ENCODE measurements at places on chromosomes 1 and 21.
A peak's percentile ranks its signal among the peaks of the same experiment; 100 is the strongest.

DNA sequence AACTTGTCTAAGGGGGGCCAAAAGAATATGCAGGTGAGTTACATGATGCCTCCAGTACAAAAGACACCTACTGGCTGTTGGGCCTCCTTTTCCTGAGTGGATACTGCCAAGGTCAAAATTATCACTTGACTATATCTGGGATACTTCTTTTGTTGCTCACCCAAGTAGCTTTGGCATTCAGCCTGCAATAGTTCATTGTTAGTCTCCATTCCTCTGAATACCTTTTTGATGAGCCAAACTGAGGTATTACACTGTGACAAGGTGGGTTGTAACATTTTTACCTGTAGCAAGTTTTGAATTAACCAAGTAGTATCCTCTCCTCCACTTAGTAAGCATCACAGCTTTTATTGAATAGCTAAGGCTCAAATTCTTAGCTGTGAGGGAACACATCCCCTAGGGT, 408.0 kb downstream of the LRRIQ3 start:
- DNase-seq, result no peak

DNA sequence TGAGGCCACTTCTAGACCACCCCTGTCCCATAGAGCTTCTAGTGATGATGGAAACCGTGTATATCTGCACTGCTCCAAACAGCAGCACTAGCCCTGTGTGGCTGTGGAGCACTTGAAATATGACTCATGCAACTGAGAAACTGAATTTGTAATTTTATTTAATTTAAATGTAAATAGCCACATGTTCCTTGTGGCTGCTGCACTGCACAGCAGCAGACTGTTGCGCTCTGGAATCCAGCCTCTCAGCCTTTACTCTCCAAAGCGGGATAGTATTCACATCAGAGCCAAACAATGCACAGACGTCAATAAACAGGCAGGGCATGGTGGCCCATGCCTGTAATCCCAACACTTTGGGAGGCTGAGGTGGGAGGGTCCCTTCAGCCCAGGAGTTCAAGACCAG, 12.0 kb downstream of the CAPN2 start:
- DNase-seq, result no peak

DNA sequence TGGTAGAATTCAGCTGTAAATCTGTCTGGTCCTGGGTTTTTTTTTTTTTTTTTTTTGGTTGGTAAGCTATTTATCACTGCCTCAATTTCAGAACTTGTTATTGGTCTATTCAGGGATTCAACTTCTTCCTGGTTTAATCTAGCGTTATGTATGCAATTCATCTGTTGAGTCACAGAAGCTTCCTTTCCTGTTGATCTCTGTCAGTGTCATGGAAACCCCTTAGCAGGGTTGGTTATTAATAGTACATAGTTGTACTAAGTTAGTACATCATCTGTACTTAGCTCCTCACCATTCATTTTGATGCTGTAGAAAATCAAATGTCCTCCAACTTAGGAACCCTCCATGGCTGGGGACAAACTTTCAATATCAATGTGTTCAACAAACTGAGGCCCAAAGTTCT, 51.0 kb upstream of the BARHL2 start:
- DNase-seq, result no peak

- no peak for DNase-seq
Observed at GRCh38 chr1:38063616-38064015, 17.0 kb upstream of the POU3F1 start.

DNA sequence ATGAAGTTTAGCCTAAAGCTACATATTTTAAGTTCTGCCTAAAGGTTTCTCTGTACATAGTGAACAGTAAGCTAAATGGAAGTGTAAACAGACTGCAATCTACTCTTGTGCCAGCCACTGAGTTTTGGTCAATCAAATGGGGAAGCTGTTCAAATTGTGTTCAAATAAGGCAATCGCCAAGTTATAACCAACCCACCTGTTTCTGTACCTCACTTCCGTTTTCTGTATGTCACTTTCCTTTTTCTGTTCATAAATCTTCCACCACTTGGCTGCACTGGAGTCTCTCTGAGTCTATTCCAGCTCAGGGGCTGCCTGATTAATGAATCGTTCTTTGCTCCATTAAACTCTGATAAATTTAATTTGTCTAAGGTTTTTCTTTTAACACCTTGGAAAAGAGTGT, 10.8 kb upstream of the THEM4 start:
- peak; percentile 74 for DNase-seq

GRCh38 chr21:44425895-44426662, 29.2 kb upstream of the LRRC3 start:
- no peak for DNase-seq

- no peak for DNase-seq
Observed at GRCh38 chr1:29271724-29272123, 35.4 kb downstream of the PTPRU start.

DNA sequence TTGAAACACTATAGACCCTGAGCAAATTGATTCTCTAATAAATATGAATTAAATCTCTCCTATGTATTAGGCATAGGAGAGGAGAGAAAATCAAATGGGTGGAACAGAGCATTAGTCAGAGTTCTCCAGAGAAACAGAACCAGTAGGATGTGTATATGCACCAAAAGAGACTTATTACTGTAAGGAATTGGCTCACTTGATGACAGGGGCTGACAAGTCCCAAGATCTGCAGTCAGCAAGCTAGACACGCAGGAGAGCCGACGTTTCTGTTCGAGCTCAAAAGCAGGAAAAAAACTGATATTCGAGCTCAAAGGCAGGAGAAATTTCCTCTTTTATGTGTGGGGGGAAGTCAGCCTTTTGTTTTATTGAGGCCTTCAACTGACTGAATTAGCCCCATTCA, 259.2 kb upstream of the KAZN start:
- no peak for DNase-seq

DNA sequence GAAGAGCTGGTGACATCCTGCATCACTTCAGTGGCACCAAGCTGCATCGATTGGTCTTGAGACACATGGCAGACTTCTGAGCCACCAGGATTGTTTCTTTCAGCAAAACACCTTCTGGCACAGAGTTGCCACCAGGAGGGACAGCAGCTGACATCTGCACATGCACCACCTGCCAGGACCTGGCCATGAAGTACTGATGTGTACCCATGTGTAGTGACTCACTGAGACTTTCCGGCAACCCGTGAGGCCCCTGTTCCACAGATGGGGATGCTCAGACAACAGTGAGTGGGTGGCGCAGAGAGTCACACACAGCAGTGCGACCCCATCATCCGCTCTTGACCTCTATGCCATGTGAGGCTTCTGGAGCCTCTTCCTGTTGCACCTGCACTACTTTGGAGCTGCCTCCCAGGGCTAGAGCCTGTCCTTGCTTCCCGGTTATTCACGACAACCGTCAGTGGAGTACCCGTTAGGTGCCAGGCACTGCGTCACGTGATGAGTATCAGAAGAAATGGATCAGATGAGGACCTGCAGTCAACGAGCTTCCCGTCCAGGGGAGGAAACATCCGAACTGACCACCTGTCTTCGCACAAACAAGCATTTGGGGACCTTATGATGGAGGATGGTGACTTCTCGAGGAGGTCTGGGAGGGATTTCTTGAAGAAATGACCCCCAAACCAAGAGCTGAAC, 80.5 kb upstream of the VAMP3 start:
- DNase-seq, result no peak

DNA sequence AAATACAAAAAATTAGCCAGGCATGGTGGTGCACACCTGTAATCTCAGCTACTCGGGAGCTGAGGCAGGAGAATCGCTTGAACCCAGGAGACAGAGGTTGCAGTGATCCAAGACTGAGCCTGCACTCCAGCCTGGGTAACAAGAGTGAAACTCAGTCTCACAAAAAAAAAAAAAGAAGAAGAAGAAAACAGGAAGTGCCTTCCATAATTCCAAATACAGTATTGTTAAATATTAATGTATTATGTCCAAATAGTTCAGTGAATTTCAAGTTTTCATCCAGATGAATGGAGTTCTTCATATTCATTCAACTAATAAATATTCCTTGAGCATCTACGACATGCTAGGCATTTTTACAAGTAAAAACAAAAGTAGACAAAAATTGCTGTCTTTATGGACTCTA, 33.3 kb downstream of the PLEKHO1 start:
- DNase-seq, result no peak

GRCh38 chr1:182602935-182603645, 1.1 kb downstream of the RGS16 start:
- DNase-seq, result no peak

GRCh38 chr1:11168731-11169130, 20.4 kb upstream of the ANGPTL7 start:
- DNase-seq, result no peak

DNA sequence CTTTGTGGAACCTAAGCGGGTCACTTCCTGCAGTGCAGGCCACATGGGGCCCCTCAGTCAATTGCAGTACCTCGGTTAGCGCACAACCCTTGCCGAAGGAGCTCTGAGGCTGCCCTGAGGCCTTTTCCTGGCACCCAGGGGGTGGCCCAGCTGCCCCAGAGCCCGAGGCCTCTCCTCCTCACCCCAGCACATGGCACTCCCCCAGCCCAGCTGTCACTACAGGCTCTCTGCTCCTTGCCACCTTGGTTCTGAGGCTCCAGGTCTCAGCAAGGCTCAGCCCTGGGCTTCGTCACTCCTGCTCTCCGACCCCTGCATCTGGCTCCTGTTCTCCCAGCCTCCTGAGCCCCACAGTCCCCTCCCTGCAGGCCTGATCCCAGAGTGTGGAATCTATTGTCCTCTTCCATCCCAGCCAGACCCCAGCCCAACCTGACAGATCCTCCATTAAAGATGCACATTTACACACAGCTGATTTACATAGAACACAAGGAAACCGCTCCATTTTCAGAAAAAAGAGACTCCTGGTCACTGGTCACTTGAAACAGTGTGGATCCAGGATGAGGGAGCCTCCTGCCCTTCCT, 192.8 kb upstream of the POU3F1 start:
- DNase-seq, result no peak

DNA sequence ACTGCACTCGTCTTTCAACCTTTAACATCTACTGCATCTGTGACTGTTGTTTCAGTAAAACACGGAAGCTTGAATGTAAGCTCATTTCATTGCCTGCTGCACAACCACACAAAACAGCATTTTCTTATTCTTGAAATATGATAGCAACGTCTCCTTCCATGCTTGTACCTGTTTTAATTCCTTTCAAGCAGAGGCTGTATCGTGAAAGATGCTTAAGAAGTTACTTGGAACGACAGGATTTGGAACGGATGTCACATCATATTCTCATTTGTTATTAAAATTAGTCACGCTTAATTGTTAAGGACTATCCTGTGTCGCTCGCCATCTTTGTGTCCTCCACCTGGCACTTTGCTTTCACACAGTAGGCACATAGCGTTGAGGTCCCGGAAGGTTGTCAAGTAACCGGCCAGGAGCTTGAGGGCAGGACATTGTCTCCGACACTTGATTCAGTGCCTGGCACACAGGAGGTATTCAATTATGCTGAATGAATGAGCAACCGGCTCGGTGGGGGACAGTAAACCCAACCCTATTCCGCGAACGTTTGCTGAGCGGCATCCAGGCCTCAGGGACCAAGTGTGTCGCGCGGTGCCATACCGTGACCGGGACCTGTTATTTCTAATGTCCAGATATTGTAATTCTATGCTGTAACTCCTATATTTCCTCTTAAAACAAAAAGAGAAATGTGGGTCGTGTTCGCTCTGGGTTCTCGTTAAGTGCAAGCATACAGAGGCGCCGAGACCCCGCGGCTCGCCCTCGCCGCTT, 499 bp upstream of the SH3GLB1 start:
- no peak for DNase-seq

- DNase-seq, result peak; percentile 34
Observed at GRCh38 chr1:88998716-88999115, 6.3 kb upstream of the KYAT3 start.

DNA sequence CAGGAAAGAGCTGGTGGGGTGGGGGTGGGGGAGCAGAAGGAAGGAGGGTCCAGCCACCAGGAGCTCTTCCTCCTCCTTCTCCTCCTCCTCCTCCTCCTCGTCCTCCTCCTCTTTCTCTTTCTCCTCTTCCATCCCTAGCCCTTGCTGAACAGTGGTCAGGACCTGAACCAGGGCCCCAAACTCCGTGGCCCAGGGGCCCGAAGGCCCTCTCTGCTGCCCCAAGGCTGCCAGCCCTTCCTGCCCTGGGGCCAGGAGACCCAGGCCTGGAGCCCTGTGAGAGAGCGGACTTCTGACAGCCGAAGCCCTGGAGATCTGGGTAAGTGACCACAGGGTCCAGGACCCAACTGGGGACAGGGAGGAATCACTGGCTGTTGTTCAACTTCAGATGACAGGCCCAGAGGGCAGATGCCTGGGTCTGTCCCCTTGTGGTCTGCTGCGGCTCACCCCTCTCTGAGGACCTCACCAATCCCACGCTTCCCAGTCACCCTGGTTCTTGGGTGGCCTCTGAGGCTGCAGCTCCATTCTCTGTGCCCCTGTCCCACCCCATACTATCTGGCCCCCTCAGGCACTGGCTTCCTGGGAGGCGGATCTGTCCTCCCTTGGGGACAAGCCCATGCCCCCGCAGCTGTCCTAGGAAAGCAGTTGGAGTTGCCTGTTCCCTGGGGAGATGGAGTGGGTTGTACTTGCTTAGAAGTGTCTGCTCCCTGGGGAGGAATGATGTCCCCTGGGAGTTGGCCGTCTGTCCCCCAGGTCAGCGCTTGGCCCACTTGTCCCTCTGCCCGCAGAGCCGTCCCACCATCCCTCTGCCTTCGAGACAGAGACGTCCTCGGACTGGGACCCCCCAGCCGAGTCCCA, 51.8 kb downstream of the VWA5B1 start:
- DNase-seq, result no peak

GRCh38 chr21:45276596-45276995, 11.1 kb downstream of the POFUT2 start:
- no peak for DNase-seq

DNA sequence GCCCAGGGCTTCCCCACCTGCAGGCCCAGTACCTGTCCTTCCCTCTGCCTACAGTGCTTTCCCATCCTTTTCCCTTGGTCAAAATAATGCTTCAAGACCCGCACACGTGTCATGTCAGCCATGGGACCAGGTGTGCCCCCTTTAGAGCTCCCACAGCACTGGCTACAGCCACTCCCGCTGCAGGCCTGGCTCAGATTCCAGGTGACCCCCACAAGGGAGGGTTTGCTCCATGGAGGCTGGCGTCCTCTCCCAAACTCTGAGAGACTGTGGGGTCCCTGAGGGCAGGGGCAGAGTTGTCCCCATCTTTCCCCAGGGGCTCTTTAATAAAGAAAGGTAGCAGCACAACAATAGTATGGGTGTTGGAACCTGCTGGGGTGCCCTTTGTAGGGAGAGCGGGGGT, 66.4 kb upstream of the RUNX3 start:
- DNase-seq, result no peak

DNA sequence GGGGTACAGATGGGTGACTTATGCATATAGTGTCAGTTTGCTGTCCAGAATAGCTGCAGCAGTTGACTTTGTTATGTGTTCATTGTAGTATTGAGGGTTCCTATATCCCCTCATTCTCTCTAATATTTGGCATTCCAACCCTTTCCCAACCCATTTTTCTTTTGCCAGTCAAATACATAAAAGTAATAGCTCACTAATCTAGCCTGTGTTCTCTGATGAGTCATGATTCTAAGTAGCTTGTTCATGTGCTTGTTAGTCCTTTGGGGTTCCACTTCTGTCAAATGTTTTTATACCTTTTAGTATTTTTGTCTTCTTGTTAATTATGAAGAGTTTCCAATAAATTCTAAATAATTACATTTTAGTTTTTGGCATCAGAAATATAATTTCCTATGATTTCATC, 99.2 kb upstream of the MROH9 start:
- DNase-seq, result no peak

GRCh38 chr1:190373705-190374336, 103.8 kb downstream of the BRINP3 start:
- peak; percentile 4 for DNase-seq
